ENCODE measurements at places on chromosomes 16 and 17. TPM values are rescaled to one million over a fixed set of nuclear protein-coding genes. Genes with fewer than 3 reads are reported as not detected.
A peak's percentile ranks its signal among the peaks of the same experiment; 100 is the strongest.

KRTAP2-2 gene
- not detected for total RNA-seq

GRCh38 chr16:49519741-49520140 lies 146.1 kb downstream of the C16orf78 start:
- no peak for DNase-seq

PDILT gene
- not detected for total RNA-seq

GRCh38 chr16:59213952-59214351 lies 479.8 kb upstream of the GOT2 start:
- no peak for DNase-seq

- peak; percentile 98 for DNase-seq
Measured at GRCh38 chr17:59154721-59155438, at the start of gene SKA2. Gene SKA2, minus strand, starts transcription at chr17:59155186. Its CDS starts 23 bp downstream, at chr17:59155163.

CTRB1 gene
- total RNA-seq = 3.7 TPM

RASL10B gene
- total RNA-seq = 8.3 TPM

DNA sequence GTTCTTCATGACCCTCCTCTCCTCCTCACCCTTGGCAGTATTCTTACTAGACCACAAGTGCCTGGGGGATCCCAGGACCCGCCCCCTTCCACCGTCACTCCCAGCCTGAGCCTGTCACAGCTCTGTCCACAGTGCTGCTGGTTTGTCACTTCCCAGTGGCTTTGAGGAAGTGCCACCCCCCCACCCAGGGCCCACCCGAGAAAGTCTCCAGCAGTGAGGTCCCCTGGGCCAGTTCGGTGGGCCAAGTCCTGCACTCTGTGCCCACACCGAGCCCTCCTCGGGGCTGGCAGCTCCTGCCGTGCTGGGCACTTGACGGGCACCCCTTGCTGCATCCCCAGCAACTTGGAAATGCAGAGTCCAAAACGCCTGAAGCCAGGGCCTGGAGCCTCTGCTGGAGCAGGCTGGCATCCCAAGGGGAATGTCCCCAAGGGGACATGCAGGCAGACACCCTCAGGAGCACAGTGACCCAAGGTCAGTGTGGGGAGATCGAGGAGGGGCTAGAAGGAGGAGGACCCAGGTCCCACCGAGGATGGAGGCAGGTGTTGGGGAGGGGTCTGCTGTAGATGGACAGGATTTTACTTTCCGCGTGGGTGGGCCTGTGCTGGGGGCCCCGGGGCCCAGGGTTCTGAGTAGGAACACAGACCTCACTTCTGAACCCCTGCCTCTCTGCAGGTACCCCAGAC lies 15.5 kb downstream of the MMP15 start:
- DNase-seq = no peak

NOS2 gene
- total RNA-seq = 0.07 TPM

MYH2 gene
- 0.07 TPM for total RNA-seq

GRCh38 chr17:75019146-75019545 lies 6.7 kb downstream of the MRPL58 start:
- DNase-seq = no peak

- DNase-seq = peak; percentile 63
Measured at GRCh38 chr16:19502395-19503131, 19.3 kb downstream of the GDE1 start.

EFTUD2 gene
- total RNA-seq = 97.4 TPM

KRTAP9-4 gene
- not detected for total RNA-seq

Data from heart left ventricle (tissue), 16 donors.